A549 treated with GW870086 at 1 μM for 4 hours (cell line): ENCODE measurements at places on chromosomes 12 and 14. TPM values are rescaled to one million over a fixed set of nuclear protein-coding genes. Genes with fewer than 3 reads are reported as not detected.

The ADAM21 gene
- 0.05 to 0.06 TPM (median 0.05 TPM) in 3 of 5 replicates, not detected in the others for total RNA-seq

The IL23A gene
- 0.21 to 0.70 TPM (median 0.49 TPM) in 4 of 5 replicates, not detected in the other for total RNA-seq

The ESRRB gene
- 0.13 to 0.26 TPM (median 0.25 TPM) in 5 replicates for total RNA-seq

The BLTP3B gene
- total RNA-seq = 8.4 to 14.8 TPM (median 13.4 TPM) in 5 replicates

The TRAF3 gene
- total RNA-seq = 15.3 to 21.9 TPM (median 21.2 TPM) in 5 replicates

The MYF5 gene
- total RNA-seq = not detected in 5 replicates

The TEAD4 gene
- 36.6 to 46.0 TPM (median 45.1 TPM) in 5 replicates for total RNA-seq

The CLEC4C gene
- total RNA-seq = not detected in 5 replicates

The INHBE gene
- 0.11 to 0.17 TPM (median 0.13 TPM) in 4 of 5 replicates, not detected in the other for total RNA-seq

The NPFF gene
- total RNA-seq = 0.85 TPM in 1 of 5 replicates, not detected in the others

The KRT71 gene
- total RNA-seq = not detected in 5 replicates

The PMCH gene
- total RNA-seq = not detected in 5 replicates

The RIMBP2 gene
- total RNA-seq = not detected in 5 replicates

The RND1 gene
- 4.3 to 9.8 TPM (median 8.0 TPM) in 5 replicates for total RNA-seq

The ASCL1 gene
- total RNA-seq = 0.05 TPM in 1 of 5 replicates, not detected in the others

The IL31 gene
- not detected in 5 replicates for total RNA-seq

The C12orf50 gene
- 0.14 TPM in 1 of 5 replicates, not detected in the others for total RNA-seq

The RAB3IP gene
- total RNA-seq = 12.4 to 18.0 TPM (median 16.5 TPM) in 5 replicates

The COX8C gene
- total RNA-seq = not detected in 5 replicates

The CPNE6 gene
- total RNA-seq = 0.06 to 0.16 TPM (median 0.15 TPM) in 3 of 5 replicates, not detected in the others

The NINJ2 gene
- total RNA-seq = 0.29 to 1.1 TPM (median 0.89 TPM) in 5 replicates

The RDH11 gene
- 55.6 to 63.7 TPM (median 61.9 TPM) in 5 replicates for total RNA-seq
